ENCODE measurements at places on chromosomes 6 and 20.

DNA sequence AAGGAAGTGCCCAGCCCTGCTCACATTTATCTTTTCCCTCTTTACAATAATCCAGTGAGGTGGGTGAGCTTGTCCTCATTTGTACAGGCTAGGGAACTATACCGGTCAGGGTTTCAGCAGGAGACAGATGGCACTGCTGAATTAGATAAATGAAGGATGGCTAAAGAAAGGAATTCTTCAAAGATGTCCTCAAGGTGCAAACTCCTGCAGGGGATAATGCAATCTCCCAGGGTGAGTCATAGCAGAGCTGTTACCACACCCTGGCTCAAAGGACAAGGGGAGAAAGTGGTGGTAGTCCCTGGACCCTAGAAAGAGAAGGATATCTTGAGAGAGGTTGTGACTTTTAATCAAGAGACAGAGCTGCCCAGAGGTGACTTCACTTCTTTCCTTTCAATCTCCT is 66.7 kb downstream of the RFPL4B start:
- no peak for ATAC-seq

- no peak for ATAC-seq
These were observed 58.0 kb downstream of the TASP1 start for GRCh38 chr20:13580707-13581106.

DNA sequence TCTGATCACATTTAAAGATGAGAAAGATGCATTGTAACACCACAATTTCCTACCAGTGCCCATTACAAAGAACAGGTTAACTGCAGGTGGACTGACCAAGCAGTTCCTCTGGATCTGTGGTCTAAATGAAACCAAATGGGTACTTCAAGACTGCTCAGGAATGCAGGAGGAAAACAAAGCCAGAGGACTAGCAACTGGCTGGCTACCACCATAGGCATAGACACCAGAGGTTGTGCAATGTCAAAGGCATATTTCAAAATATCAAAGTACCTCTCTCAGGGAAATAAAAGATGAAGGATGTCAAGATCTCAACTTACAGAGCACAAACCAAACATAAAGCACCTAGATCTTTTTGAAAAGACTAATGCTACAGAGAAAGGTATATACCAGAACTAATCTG is 65.5 kb downstream of the GMDS start:
- no peak for ATAC-seq

DNA sequence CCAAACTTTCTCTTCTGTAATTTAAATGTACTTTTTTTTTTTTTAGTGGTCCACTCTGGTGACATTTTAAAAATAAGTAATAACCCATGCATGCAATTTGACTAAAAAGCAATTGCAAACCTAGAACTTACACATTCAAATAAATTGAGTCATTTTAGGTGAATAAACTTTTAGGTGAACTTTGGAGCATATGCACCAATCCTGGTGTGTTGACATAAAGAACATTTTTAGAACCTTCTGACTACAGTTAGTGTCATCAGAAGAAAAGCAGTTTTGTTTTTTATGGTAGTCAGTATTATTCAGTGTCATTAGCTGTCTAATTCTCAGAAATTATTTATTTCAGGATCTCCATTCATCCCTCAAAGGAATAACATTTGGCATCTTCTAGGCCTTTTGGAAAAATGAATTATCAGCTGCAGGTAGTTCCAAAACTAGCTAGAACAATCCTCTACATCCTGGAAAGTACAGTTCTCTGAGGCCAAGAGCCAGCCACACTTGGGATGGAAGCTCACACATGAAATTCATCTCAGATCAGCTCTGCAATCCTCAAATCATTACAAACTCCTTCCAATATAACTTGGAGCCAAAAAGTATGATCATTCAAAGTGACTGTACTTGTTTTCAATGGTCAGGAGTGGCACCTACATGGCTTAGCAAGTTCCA is 38.5 kb upstream of the SIM1 start:
- ATAC-seq, result no peak

DNA sequence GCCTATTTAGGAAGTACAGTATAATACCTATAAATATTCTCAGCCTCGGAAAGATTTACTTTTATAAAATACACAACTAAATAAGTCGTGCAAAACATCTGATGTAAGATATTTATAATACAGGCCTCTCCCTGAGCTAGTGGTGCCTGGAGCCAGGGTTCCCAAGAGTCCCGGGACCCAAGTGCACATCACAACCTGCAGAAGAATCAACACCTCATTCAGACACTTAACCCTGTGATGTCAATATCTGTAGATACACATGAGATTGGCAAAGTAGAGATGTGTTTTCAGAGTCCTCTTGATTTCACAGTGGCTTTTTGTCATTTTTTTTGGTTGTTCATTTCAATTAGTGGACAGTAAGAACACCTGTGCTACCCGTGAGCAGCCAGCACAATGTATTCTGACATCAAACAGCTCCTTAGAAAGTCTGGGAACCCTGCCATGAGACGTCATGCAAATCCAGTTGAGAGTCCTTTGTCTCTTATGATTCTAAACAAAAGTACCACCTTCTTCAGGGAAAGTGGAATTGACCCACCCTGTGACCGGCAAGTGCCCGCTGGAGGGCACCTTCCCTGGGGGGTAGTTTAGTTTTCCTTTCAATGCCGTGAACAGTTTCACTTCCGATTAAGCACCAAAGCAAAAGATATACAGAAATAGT is 101.6 kb downstream of the DACT2 start:
- ATAC-seq, result no peak

- no peak for ATAC-seq
These were observed 41.5 kb upstream of the TENT5A start for GRCh38 chr6:81793821-81794475.

GRCh38 chr6:135289816-135290215 is 108.7 kb downstream of the MYB start:
- ATAC-seq, result no peak

- ATAC-seq, result no peak
These were observed 28.4 kb downstream of the UQCC2 start for GRCh38 chr6:33683051-33683571.

DNA sequence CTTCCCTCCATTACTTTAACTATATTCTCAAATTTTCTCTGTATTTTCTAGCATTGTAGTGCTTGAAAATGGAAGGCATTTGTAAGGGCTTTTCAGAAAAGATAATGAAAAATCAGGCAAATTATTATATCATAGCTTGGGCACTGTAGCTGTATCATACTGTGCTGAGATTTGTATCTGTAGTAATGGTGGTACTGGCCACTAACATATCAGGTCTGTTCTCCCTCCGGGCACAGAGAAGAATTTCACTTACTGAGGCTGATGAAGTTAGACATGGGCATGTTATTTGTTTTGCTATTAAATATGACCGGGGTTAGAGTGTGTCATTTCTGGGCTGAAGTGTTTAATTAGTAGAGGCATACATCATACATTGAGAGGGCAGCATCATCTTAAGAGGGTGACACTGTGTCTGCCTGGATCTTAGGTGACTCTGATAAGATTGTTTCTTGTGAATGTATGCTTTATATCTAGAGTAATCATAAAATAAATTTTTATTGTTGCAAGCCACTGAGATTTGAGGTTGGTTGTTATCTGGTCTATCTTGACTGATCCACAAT is 1395.9 kb downstream of the EPHA7 start:
- no peak for ATAC-seq

- ATAC-seq, result no peak
These were observed 154.0 kb downstream of the JARID2 start for GRCh38 chr6:15399641-15400470.

DNA sequence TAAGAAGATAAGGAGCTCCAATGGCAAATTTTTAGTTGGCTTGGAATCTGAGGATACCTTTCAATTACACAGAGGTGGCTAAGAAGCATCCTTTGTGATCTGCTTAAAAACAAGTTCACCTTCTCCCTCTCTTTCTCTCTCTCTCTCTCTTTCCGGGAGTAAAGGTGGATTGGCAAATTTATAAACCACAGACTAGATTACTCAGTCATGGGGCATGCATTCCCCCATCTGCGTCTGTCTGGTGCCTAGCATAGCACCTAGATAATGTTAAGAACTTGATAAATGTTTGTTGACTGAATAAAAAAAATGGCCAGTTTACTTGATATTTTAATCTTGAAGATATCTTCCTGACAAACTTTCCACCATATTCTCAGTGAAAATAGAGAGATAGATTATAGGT is 312.3 kb downstream of the CDC5L start:
- ATAC-seq, result no peak

Data from esophagus mucosa (tissue), 1 donor.